ENCODE measurements at places on chromosomes 2 and 18.

DNA sequence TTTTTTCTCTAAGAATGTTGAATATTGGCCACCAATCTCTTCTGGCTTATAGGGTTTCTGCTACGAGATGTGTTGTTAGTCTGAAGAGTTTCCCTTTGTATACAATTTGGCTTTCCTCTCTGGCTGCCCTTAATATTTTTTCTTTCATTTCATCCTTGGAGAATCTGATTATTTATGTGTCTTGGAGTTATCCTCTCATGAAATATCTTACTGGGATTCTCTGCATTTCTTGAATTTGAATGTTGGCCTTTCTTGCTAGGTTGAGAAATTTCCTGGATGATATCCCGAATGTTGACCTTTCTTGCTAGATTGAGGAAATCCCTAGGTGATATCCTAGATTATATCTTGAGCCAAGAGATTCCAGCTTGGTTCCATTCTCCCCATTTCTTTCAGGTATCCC is 125.6 kb downstream of the SLC5A7 start:
- DNase-seq = no peak

DNA sequence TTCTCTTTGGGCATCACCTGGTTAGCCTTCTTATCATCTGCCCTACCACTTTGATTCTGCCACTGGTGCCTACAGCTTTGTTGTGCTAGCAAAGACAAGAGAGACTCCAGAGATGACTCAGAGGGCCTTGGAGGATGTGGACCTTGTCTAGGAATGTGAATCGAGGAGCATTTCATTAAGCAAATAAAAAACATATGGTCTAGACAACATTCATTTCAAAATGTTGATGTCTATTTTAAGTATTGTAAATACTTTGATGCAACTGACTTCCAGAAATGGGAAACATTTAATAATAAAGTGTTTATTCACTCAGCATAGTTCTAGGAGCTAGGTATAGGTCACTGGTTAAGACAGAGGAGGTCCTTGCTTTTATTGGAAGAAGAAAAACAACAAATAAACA is 195.5 kb downstream of the CDCA7 start:
- no peak for DNase-seq

GRCh38 chr2:174322746-174323145 is 12.0 kb upstream of the SP9 start:
- DNase-seq = no peak

DNA sequence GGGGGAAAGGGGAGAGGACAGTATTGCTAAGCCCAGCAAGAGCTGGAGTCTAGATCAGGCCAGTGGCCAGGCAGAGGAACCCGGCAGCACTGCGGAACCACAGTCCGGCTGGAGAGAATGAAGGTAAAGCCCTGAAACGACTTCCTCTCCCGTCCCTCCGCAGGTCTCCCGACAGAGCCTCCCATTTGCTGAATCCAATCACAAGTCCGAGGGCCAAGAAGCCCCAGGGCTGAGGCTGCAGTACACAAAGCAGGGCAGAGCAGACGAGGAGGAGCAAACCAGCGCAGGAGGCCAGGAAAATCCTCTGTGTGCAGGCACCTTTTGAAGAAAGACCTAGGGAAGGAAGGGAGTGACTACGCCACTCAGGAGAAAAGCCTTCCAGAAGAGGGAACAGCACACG is 104.4 kb downstream of the OSBPL1A start:
- no peak for DNase-seq

GRCh38 chr2:159150280-159150746 is 136.2 kb downstream of the WDSUB1 start:
- DNase-seq = no peak

- peak; percentile 47 for DNase-seq
These were observed 336.2 kb downstream of the ZEB2 start for GRCh38 chr2:144183727-144184126.

- no peak for DNase-seq
These were observed 28.9 kb upstream of the C2orf15 start for GRCh38 chr2:99112617-99113016.

DNA sequence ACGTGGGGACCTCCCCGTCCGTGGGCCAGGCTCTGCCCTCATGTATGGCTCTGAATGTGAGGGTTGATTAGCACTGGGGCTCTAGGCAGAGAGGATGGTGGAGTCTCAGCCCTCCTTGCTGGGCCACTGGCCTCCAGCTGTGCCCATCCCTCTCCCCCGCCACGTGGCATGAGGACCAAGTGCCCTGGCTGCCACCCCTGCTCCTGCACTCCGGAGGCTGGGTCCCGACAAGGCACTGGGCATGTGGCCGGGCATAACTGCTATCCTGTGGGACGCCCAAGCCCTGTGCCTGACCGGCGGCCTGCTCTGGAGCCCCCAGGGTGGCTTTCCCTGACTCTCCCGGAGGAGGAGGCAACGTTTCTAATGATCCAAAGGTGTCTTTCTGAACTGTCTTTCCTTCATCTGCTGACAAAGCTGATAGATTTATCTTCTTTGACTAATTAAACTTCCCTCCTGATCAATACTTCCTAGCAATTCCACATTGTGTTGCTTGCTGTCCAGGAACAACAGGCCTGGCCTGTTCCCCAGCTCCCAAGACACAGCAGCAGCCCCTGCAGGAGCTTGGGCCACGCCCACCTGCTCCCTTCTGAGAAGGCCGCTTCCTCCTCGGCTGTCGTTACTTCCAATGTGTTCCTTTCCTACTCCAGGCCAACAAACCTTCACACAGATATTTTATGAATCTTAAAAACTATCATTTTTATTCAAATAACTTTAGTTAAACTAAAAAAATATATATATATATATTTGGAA is 132.0 kb downstream of the SNTG2 start:
- no peak for DNase-seq

- DNase-seq = no peak
These were observed 196.9 kb downstream of the TNS1 start for GRCh38 chr2:217805668-217806481.

GRCh38 chr18:52342456-52342855 is 2.5 kb downstream of the DCC start:
- no peak for DNase-seq

- no peak for DNase-seq
These were observed 14.5 kb upstream of the KIF3C start for GRCh38 chr2:25996844-25997243.

- DNase-seq = no peak
These were observed 3.2 kb upstream of the LIMS2 start for GRCh38 chr2:127678531-127678930.

DNA sequence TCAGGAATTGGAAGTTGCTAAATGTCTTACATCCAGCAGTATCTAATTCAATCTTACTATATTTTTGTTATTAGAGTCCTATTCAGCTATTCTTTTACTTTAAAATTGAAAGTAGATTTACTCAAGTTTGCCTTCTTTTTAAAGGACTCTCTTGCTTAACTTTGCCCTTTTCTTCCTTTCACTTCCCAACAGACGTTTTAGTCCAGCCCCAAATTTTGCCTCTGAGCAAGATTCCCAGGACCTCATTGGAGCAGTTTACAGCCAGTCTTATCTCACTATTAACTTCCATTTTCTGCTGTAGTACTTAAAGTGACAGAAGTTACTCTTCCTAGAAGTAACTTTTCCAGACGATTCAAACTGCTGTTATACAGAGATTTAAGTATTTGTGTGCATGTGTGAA is 1.7 kb upstream of the PRKD3 start:
- no peak for DNase-seq

- DNase-seq = no peak
These were observed 17.7 kb downstream of the BCL11A start for GRCh38 chr2:60535685-60536312.

DNA sequence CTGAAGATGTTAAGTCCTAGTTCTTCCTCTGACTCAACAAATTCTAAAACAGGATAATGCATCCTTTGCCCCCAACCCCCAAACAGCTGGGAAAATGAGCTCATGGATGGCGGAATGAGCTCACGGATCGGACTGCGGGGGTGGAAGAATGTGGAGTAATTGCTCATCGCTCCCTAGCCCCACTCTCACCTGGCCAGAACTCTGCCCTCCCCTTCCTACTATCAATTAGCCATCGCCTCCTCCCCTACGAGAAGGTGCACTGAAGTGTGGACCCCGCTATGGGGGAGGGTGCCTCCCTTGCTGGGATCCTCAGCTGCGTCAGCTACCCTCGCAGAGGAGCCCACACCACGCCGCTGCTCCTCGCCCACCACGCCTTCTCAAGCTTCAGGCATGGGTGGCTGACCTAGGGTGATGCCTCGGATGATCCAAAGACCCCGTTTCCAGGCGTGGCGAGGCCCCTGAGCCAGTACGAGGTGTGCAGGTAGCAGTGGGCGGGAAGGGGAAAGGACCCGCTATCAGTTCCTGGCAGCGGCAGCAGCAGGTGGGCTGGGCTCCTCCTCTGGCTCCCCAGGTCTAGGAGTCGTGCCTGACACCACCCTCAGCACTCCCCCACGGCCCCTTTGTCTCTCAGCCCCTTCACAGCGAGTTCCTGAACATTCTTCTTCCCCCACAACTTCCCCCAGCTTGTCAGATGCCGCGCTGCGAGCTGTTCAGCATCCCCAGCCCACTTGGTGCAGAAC is 82.1 kb upstream of the POMC start:
- DNase-seq = peak; percentile 30

DNA sequence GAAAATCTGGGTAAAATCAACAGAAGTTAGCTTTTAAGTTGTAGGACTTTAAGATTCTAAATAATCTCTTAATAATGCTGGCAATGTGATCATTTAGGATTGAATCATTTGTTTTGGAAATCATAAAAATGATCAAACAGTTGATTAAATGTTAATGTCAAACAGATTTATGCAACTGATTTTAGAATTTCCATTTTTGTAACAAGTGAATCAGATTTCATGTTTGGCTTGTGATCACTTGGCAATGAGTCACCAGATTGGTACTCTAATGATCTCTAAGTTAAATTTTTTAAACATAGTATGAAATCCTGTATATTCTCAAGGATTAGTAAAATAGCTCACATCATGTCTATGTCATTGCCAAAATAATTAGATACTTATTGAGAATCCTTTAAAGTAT is 50.1 kb upstream of the UNC80 start:
- DNase-seq = no peak

DNA sequence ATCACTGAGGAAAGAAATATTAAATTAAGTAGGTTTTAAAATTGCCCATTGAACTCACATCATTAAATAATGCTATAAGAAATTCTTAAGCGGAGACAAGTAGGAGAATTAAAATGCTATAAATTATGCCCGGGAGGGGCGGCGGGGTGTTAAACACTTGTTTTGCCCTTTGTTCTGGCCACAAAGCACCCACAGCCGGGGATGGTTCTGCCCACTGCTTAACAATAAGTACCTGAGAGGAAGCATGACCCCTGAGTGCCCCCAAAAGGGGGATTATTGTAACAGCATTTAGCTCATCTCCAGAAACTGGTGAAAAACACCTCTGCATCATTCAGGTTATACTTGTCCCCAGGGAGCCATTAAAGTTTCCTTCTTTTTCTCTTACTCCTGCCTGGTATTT is 332.7 kb upstream of the POU3F3 start:
- no peak for DNase-seq

DNA sequence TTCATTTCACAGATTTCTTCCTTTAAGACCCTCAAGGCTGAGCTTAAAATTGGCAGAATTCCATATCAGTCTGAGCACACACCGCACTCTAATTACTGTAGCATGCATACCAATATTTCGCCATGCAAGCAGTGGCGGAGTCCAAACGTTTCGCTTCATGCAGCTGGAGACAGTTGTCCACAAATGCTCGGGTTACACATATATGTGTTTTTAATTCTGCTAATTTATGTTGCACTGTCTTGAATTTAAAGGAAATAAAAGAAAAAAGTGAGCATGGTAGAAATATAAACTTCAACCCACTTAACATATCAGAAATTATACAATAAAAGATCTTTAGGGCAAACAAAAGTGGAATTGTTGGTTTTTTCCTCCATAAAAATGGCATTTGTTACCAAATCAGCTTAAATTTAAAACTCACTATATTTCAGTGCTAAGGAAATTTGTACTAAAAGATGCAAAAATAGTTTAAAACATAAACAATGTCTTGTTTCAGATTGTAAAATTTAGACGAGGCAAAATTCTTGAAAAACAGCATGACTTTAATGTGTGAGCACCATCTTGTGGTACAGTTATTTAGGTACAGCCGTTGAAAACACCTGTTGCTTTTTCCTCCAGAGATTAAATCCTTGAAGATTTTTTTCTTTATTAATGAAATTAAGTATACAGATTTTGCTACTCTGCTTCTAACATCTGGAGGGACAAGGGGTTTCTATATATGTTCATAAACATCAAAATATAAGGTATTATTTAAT is 24.1 kb upstream of the KANSL1L start:
- DNase-seq = no peak

DNA sequence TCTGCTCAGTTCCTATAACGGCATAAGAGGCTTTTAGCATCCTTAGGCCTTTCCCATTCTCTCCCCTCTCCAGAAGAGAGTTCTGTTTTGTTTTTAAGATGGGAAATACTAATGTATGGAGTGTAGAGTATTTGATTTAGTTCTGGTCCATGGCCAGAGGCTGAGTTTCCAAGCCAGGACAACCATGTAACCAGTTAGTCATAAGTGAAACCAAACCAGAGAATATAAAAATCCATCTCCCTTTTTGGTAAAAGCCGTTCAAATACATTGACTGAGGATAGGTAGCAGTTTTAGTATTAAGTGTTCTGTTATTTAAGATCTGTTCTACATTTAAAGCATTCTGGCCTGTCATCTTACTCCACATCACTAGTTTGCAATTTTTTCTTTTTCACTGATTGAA is 3.1 kb downstream of the PSMD1 start:
- DNase-seq = no peak

DNA sequence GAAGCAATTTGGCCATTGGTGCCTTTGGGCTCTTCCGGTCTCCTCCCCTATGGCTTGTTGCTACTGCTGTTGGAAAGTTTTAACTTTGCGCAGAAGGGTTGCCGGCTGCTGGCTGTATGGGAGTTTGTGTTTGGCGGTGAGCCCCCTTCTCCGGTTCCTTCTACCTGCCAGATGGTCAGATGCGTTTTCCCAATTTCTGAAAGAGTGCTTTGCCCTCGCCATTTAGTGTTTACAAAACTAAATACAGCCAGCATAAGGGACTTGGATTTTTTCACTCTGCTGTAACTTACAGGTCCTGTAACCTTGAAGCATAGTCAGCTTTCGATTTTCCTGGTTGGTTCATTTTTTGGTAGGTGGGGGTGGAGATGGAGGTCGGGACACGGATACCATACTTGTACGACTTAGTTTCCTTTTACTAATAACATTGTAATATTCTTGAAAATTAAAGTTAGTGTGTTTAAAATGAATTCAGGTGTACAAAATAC is 604 bp downstream of the COQ10B start:
- DNase-seq = no peak

GRCh38 chr2:177537636-177538035 is 145.1 kb downstream of the AGPS start:
- DNase-seq = no peak

- DNase-seq = no peak
These were observed 201.2 kb downstream of the CTIF start for GRCh38 chr18:48740068-48740440.

GRCh38 chr2:119760956-119761275 is 1.2 kb downstream of the PTPN4 start:
- DNase-seq = no peak
